ENCODE measurements at places on chromosomes 5 and 9.

DNA sequence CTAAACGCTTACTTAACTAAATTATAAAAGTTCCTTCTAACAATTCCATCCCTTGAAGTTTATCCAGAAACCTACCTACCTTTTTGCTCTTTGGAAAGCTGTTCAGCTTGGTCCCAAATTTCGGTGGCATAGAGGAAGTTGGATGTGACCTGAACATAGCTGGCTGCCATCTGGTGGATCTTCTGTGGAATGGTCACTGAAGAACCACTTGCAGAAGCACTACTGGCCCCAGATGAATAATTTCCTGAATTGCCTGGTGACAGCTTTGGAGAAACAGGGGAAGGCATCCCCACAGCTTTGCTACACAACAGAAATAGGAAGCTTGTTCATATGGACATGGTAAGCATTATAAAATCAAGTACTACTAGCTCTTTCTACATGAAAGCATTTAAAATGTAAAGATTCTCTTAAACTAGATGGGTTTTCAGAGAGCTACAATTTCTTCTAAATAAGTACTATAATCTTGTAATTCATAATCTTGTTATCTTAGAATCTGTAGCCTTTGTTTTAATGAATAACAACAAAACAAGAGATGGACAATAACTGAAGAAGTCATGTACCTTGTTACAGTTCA is 9.9 kb downstream of the LEAP2 start:
- DNase-seq = peak; percentile 85

DNA sequence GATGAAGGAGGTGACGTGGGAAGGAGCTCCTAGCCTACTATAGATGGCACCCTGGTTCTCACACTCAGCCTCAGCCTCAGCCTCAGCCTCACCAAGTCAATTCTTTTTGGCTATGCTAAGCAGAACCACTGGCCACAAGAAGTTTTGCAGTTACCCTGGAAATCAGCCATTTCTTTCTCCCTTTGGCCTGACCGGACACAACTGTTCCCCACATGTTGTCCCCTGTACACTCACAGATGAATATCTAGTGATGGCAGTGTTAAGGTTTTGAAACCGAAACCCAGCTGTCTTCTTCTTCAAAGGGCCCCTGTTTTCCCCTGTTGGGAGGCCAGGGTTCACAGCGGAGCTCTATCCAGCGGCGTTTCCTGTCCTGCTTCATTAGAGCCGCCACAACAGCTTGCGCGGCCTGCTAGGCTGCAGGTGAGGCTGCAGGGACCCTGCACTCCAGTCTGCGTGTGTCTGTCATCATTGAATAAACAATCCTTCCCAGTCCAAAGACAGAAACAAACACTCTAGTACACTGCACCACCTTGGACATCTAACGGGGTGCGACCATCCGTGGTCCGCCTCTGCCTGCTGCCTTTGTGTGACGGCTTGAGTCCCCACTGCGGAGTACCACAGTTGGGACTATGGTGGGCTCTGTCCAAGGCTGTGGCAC is 250.5 kb downstream of the DENND1A start:
- no peak for DNase-seq

- DNase-seq = no peak
These were observed 218.9 kb downstream of the DIRAS2 start for GRCh38 chr9:90423661-90424193.

- no peak for DNase-seq
These were observed 153.7 kb upstream of the GRAMD2B start for GRCh38 chr5:126269511-126269910.

GRCh38 chr9:72334658-72335337 is 30.2 kb downstream of the ZFAND5 start:
- DNase-seq = no peak

GRCh38 chr9:87950765-87951488 is 23.4 kb downstream of the CDK20 start:
- DNase-seq = peak; percentile 53

DNA sequence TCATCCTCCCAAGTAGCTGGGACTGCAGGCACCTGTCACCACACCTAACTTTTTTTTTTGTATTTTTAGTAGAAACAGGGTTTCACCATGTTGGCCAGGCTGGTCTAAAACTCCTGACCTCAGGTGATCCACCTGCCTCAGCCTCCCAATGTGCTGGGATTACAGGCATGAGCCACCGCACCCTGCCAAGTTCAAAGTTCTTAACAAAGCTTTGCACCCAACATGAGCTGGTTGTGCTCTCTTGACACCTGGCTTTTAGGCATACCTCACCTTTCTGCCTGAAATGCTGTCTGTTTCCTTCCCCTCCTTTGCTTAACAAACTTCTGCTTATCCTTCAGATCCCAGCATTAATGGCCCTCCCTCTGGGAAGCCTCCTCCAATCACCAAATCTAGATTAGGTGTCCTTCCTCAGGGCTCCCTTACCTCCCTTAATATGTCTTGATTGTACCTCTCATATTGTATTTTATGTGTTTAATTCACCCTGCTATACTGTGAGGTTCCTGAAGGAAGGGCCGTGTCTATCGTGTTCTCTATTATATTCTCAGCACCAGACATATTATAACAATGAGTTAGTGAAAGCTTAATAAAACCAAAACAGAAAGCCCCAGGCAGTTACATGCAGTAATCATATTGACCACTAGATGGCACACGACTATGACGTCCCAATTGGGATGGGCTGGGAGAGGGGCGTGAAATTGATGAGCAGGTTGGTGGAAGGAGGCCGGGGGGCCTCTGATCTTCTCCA is 62.9 kb upstream of the PPARGC1B start:
- peak; percentile 40 for DNase-seq

DNA sequence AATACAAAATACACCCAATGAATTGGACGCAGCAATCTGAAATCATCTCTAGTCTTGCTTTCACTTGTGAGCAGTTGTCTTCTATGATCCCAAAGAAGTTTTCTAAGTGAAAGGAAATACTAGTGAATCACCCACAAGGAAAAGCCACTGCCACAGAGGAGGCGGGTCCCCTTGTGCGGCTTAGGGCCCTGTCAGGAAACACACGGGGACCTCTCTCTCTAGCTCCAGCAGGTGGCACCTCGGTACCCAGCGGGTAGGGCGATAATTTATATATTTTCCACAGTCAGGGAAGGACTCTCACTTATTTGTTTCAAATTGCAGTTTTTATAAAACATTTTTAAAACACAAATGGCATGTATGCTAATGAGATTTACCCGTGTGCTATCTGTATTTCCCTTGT is 417.1 kb downstream of the KDM4C start:
- no peak for DNase-seq

- DNase-seq = peak; percentile 96
These were observed 99.0 kb downstream of the MUSK start for GRCh38 chr9:110767559-110768063.

DNA sequence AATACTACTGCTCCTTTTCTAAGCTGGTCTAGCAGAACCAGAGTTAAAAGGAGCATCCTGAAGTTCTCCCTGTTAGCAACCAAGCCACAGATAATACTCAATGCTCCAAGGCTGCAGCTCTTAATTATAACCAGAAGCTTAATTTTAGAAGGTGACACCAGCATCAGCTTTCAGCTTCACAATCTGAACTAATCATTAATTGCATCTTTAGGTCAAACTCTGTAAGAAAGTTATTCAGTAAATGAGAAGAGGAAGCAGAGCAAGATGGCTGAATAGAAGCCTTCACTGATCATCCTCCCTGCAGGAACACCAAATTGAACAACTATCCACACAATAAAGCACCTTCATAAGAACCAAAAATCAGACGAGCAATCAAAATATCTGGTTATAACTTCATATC is 38.5 kb downstream of the APBA1 start:
- DNase-seq = no peak

- no peak for DNase-seq
These were observed 252.6 kb downstream of the ACTL7B start for GRCh38 chr9:108603141-108603540.

DNA sequence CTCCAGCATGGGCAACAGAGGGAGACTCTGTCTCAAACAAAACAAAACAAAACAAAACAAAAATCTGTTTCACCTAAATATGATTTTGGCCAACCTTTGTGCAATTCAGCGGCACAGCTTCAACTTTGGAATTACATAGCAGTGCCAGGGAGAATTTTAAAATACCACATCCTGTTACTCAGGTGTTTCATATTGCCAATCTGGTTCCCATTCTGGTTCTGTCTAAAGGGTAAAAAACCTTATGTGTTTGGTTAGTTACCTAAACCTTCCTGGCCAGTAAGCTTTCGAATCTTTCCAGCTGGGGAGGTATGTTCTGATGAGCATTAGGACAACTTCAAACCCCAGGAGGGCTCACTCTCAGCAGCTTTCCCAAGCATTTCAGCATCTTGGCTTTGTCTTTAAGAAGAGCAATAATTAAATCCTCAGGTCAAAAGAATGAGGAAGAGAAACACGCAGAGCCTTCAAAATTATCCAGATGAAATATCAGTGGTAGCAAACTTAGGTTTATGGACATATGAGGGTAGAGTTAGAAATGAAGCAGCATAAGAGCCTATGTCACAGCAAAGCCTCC is 2.7 kb downstream of the DAB2 start:
- DNase-seq = no peak

DNA sequence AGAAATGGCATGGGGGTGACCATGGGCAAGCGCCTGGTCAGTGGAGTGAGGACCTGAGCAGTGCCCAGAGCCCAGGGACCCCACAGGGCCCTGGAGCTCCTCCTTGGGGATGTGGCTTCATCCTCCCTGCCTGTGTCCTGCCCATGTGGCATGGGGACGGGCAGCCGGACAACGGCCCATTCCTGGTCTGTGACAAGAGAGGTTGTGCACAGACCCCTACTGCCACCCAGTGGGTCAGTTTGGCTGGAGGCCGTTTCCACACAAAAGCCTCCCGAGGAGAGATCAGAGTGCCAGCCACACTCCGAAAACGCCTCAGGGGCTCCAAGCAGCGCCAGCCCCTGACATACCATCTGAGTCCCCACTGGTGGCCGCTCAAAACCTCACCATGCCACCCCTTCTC is 19.8 kb downstream of the SLC6A18 start:
- DNase-seq = no peak

DNA sequence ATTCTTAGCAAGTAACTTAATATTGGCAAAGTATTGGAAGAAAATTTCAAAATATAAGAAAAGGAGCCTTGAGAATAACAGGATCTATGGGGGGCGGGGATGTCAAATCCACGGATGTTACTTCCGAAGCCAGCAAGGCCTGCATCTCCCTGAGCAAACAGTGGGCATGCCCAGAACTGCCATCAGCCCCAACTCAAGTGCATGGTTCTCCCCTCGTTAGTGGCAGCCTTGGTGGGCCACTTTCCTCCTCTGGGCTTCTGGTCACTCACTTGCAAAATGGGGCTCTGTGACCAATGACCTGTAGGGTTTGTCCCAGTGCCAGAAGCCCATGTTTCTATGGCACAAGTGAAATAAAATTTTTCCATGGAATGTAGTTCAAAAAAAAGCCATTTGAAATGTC is 27.2 kb upstream of the MED10 start:
- DNase-seq = no peak

DNA sequence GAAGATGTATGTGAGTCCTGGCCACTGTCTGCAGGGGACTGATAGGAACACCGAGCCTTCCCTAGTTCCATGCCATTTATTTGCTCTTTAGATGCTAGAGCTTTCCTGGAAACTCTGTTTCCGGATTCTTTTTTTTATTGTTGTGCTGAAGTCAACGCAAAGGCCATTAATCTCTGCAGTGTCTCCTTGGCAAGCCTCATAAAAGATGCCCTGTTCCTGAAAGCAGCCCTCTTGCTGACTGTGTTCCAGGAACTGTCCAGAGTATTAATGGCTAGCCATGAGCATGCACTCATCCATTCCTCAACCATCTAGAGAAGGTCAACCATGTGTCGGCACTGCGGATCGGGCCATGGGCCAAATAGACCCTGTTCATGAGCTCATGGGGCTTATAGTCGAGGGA is 42.9 kb upstream of the SMAD5 start:
- DNase-seq = no peak

DNA sequence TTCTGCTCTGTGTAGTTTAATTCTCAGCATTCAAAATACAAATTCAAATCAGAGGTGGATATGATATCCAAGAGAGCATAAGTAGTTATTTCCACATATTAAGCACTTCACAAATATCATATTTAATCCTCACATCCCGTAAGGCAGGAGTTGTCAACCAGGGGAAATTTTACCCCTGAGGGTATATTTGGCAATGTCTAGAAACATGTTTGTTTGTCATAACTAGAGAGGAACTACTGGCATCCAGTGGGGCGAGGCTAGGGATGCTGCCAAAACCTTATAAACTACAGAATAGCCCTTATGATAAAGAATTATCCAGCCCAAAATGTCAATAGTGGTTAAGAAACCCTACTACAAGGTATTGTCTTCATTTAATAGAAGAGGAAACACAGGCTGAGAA is 619.4 kb downstream of the SLCO4C1 start:
- DNase-seq = no peak

DNA sequence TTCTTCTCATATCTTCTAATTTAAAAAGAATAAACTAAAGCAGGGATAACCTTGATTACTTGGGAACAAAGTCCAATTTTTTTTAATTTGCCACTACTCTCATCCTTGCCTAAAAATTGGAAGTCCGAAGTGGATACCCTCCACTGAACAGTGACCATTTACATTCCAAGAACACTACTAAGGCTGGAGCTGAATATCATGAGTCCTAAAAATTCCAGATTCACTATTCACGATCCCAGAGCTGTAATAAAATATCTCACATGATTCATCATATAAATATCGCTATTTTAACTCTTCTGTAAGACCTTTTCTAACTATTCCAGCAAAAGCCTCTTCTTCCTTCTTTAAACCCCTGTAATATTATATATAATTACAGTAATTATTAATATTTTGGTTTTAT is 57.4 kb downstream of the ATPSCKMT start:
- peak; percentile 9 for DNase-seq
